ENCODE measurements at places on chromosomes 16 and 17. TPM values are rescaled to one million over a fixed set of nuclear protein-coding genes. Genes with fewer than 3 reads are reported as not detected.

DNA sequence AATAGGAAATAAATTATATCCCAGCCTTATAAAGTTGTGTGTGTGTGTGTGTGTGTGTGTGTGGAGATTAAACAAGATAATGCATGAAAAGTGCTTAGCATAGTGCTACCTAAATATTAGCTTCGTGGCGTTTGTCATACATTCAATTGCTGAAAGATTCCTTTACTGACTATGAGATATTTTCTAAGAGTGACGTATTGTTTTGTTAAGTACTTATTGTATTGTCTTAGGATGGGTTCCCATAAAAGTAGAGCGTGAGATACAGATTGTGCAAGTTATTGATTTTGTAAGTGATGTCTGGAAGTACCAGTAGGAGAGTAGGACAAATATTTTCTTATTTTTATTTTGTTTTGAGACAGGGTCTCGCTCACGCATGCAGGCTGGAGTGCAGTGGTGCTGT, 730.0 kb downstream of the CDH8 start:
- H3K36me3 ChIP-seq: no peaks in the 10 kb centered on the region
- no peak overlapping the region for H3K4me3 ChIP-seq
- no peaks in the 10 kb centered on the region for H3K4me1 ChIP-seq
- H3K27ac ChIP-seq: no peak overlapping the region
- H3K27me3 ChIP-seq: no peaks in the 10 kb centered on the region

DNA sequence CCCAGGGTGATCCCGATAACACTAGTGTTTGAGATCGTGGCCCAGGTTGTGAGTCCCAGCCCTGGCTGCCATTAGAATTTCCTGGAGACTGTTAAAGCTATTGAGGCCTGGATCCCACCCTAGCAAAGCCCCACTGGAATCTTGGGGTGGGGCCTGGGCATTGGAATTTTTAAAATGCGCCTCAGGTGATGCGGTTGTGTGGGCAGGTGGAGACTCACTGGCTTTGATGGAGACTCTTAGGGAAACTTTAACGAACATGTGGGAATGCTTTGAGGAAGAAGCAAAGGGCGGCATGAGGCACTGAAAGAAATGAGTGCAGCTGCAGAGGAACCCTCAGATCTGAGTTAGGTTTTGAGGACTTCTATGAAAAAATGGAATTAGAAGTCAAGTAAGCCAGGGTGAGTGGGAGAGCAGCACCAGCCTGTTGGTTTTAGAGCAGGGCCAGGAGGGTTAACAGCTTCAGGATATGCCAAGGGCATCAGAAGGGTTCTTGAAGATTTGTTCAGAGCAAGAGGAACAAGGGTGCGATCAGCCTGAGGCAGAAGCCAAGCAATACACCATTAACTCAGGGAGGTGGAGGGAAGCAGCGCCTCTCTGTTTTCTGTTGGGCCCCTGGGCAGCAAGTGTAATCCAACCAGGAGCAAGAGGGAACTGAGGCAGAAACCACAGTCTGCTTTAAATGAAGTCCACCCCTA, 42.5 kb downstream of the KSR1 start:
- H3K4me1 ChIP-seq: peaks cover 9% of the 10 kb centered on the region
- H3K36me3 ChIP-seq: no peaks in the 10 kb centered on the region
- DNase-seq: no peak
- no peak overlapping the region for H3K27ac ChIP-seq
- no peaks in the 10 kb centered on the region for H3K27me3 ChIP-seq

DYNC1LI2 gene
- total RNA-seq: 238 TPM

DNA sequence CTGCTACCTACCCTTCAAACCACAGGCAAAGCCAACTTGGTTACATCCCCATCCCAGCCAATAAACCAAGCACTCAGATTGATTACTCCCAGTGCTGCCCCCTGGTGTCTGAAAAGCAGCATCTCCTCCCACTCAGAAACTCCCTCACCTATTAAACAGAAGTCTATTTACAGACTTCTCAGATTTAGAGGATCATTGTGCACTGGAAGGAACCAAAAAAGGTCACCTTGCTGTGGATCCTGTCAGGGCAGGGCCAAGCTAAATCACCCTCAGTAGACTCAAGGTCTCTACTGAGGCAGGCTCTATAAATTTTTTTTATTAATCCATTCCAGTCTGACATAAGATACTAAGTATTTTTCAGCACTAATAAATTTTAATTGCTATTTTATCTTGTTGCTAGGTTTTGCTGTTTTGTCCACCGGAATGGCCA, 17.6 kb downstream of the HIGD1B start:
- no peak overlapping the region for H3K4me3 ChIP-seq
- H3K27ac ChIP-seq: peak overlapping the region; percentile 82
- H3K36me3 ChIP-seq: peaks cover 1% of the 10 kb centered on the region
- DNase-seq: peak; percentile 86

DNA sequence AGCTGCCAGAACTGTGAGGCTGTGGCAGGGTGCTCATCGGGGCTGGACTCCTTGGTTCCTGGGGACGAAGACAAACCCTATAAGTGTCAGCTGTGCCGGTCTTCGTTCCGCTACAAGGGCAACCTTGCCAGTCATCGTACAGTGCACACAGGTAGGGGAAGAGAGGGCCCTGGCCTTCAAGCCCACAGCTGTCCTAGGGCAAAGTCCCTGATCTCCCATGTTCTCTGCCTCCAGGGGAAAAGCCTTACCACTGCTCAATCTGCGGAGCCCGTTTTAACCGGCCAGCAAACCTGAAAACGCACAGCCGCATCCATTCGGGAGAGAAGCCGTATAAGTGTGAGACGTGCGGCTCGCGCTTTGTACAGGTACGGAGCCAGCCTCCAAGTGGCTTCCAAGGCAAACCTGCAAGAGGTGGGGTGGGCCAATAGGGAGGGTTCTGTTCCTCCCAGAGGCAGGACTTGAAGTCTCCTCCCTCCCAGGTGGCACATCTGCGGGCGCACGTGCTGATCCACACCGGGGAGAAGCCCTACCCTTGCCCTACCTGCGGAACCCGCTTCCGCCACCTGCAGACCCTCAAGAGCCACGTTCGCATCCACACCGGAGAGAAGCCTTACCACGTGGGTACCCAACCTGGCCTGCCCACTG, 3.7 kb downstream of the BCL6B start:
- H3K4me3 ChIP-seq: no peak overlapping the region
- H3K27ac ChIP-seq: no peak overlapping the region
- peaks cover 9% of the 10 kb centered on the region for H3K27me3 ChIP-seq
- H3K36me3 ChIP-seq: no peaks in the 10 kb centered on the region
- H3K4me1 ChIP-seq: no peaks in the 10 kb centered on the region

TP53TG3C gene
- not detected for total RNA-seq

DNA sequence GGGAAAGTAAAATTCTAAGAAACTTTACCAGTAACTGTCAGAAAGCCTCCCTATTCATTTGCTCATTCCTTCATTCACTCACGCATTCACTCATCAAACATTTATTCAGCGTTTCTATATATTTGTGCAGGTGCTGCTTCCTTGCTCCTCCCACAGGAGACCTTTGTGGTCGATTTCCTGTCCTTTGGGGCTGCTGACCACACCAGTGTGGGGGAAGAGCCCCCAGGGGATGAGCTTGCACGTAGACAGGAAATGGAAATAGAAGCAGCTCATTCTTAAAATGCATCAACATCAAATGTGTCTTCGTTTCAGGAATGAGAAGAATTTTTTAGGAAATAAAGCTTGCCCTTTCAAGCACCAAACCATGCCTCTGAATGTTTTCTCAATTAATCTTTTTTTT, 9.6 kb downstream of the PIK3R6 start:
- DNase-seq: no peak
- no peak overlapping the region for H3K4me3 ChIP-seq
- H3K27ac ChIP-seq: no peak overlapping the region
- no peaks in the 10 kb centered on the region for H3K36me3 ChIP-seq
- no peaks in the 10 kb centered on the region for H3K4me1 ChIP-seq
- H3K27me3 ChIP-seq: no peaks in the 10 kb centered on the region

- H3K4me3 ChIP-seq: no peak overlapping the region
- DNase-seq: no peak
- no peak overlapping the region for H3K27ac ChIP-seq
- H3K4me1 ChIP-seq: no peaks in the 10 kb centered on the region
- no peaks in the 10 kb centered on the region for H3K36me3 ChIP-seq
- no peaks in the 10 kb centered on the region for H3K27me3 ChIP-seq
Observed at GRCh38 chr17:33218698-33219601, 74.1 kb downstream of the ASIC2 start.

GRCh38 chr17:78965491-78965924, 14.2 kb downstream of the LGALS3BP start:
- no peak overlapping the region for H3K27ac ChIP-seq
- no peak overlapping the region for H3K4me3 ChIP-seq
- peaks cover 4% of the 10 kb centered on the region for H3K36me3 ChIP-seq

TNFRSF17 gene
- total RNA-seq: not detected
